ENCODE measurements at places on chromosomes 2 and 18. TPM values are rescaled to one million over a fixed set of nuclear protein-coding genes. Genes with fewer than 3 reads are reported as not detected.

- H3K27ac ChIP-seq, result no peak overlapping the region
- H3K27me3 ChIP-seq, result peaks cover 13% of the 10 kb centered on the region
- H3K4me1 ChIP-seq, result no peaks in the 10 kb centered on the region
- no peaks in the 10 kb centered on the region for H3K36me3 ChIP-seq
- no peak for DNase-seq
- H3K4me3 ChIP-seq, result no peak overlapping the region
Measured at GRCh38 chr2:100046961-100047947, 95.1 kb downstream of the AFF3 start.

- no peaks in the 10 kb centered on the region for H3K27me3 ChIP-seq
- H3K36me3 ChIP-seq, result no peaks in the 10 kb centered on the region
- H3K27ac ChIP-seq, result no peak overlapping the region
- DNase-seq, result no peak
Measured at GRCh38 chr18:32902568-32903330, 129.9 kb upstream of the KLHL14 start.

GRCh38 chr2:166593403-166593802 lies 99.4 kb upstream of the SCN7A start:
- H3K4me3 ChIP-seq, result no peak overlapping the region
- H3K27me3 ChIP-seq, result no peaks in the 10 kb centered on the region
- no peaks in the 10 kb centered on the region for H3K36me3 ChIP-seq
- H3K4me1 ChIP-seq, result no peaks in the 10 kb centered on the region
- DNase-seq, result no peak
- H3K27ac ChIP-seq, result no peak overlapping the region

- DNase-seq, result no peak
- H3K4me3 ChIP-seq, result no peak overlapping the region
- H3K36me3 ChIP-seq, result no peaks in the 10 kb centered on the region
- peaks cover 39% of the 10 kb centered on the region for H3K27me3 ChIP-seq
- no peak overlapping the region for H3K27ac ChIP-seq
- no peaks in the 10 kb centered on the region for H3K4me1 ChIP-seq
Measured at GRCh38 chr18:59127047-59127446, 12.6 kb upstream of the SEC11C start.

DNA sequence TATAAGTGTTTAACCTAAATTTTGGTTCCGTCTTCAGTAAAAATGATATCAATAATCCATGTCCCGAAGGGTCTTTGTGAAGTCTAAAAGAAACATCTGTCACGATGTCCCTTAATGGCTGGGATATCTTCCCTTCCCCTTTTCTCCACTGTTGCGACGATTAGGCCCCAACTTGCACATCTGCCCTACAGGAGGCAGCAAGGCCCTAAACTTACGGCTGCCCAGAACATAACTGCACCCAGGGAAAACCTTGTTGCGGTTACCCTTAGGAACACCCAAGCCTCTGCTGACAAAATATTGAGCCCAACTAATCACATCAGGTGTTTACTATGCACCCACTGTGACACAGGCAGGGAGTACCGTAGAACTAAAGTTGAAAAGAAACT lies 1.3 kb upstream of the SMAD2 start:
- peaks cover 26% of the 10 kb centered on the region for H3K4me1 ChIP-seq
- H3K4me3 ChIP-seq, result peak overlapping the region; percentile 87
- peaks cover 9% of the 10 kb centered on the region for H3K36me3 ChIP-seq
- peak; percentile 39 for DNase-seq

The MCFD2 gene
- 46.8 TPM for total RNA-seq

Measured in activated naive CD8-positive, alpha-beta T cell treated with anti-CD3 and anti-CD28 coated beads, Interleukin-2, amount 10 ng/mL, durations not matched to agents 7 days and 5 days (primary cell).